Activated T-cell treated with anti-CD3 and anti-CD28 coated beads, Interleukin-2, amount 50 U/mL, for 24 hours (primary cell): ENCODE measurements at places on chromosomes 16 and 17.

DNA sequence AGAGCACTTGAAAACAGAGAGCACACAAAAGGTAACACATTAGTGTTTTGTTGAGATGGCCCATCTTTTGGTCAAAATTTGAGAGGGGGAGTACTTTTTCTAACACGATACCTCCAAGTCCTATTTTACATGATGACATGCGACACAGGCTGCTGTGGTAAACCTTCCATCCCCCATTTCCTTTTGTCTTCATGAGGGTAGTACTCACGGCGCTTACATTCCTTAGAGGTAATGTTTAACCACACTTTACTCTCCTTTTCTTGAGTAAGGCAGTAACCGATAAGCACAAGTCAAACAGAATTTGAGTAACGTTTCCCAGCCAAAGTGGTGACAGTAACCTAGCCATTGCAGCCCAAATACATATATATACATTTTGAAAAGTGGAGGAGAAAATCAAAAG is 35.8 kb upstream of the PITPNM3 start:
- DNase-seq = no peak

DNA sequence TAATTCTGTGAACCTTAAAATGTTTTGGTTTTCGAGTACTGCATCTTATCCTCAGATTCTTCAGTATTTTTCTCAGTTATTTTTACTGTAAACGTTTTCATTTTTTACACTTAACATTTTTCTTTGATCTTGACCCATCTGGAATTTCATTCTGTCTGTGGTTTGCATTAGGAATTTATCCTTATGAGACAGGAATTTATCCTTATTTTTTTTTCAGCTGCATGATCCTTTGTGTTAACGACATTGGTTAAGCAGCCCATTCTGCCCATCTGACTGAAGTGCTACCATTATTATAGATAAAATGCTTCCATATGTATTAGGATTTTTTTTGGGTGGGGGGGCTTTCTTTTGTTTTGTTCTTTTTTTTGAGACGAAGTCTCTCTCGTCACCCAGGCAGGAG is 41.0 kb downstream of the SNX29 start:
- no peak for DNase-seq

GRCh38 chr16:4263504-4264436 is 9.1 kb downstream of the TFAP4 start:
- DNase-seq = peak; percentile 38

DNA sequence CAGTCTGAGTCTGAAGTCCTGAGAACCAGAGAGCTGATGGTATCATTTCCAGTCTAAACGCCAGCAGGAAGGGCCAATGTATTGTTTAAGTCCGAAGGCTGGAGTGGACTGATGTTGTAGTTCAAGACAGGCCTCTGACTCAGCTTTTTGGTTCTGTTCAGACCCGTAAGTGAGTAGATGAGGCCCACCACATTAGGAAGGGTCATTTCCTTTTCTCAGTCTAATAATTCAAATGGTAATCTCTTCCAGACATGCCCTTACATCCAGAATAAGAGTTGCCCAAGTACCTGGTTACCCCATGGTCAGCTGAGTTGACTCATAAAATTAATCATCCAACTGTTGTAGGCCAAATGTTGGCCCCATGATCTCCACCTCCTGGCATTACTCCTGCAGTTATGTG is 442.6 kb upstream of the HSBP1 start:
- DNase-seq = no peak

DNA sequence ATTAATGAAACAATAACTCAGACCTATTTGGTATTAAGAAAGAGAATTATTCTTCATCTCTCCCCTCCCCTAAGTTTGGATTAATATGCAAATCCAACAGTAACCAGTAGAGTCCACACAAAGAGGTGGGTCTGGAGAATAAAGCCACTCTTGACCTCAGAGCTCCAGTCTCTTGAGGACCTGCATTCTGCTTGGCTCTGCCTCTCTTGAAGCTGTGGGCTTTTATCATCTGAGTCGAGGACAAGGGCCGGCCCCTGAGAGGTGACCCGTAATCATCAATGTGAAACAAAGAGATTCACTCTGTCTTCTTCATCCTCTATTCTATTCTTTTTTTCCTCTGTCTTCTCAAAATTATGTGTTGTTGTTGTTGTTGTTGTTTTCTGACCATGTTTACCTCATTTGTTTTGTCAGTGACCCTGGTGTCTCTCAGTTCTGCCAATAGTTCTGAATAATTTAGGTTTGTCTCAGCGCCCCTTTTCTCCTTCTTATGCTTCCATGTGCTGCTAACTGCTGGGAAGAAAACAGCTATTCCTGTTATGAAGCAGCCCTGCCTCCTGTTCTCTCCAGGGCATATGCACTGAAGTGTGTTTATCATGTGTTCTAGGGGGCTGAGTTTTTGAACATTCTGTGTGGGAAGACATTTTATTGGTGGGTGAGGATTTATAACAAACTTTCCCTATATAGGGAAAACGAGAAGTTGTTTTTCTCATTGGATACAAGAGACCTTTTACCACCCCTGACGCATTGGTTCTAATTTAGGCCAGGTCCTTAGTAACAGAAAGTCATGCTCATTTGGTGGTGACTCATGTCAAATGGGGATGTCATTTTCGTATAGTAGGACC is 135.8 kb downstream of the TRIM37 start:
- DNase-seq = no peak
